ENCODE measurements at places on chromosomes 3 and 15.

DNA sequence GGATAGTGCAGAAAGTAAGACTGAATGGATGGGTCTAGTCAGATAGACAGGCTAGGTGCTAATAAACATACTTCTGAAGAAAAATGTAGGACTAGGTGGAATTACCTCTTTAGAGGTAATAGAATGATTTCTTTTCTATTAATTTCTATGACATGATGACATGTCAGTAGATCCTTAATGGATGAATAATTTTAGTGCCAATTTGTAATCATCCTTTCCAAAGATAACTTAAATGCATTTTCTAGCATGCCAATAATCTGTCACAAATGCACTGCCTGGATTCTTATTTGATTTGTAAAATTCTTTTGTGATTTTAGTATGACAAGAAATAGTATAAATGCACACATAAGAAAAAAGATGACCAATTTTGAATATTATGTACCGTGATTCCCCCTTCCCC lies 356.7 kb downstream of the NAALADL2 start:
- no peak for DNase-seq

- no peak for DNase-seq
Measured at GRCh38 chr15:48928877-48929538, 34.7 kb downstream of the SHC4 start.

- DNase-seq: no peak
Measured at GRCh38 chr3:176948151-176948550, 249.1 kb downstream of the TBL1XR1 start.

DNA sequence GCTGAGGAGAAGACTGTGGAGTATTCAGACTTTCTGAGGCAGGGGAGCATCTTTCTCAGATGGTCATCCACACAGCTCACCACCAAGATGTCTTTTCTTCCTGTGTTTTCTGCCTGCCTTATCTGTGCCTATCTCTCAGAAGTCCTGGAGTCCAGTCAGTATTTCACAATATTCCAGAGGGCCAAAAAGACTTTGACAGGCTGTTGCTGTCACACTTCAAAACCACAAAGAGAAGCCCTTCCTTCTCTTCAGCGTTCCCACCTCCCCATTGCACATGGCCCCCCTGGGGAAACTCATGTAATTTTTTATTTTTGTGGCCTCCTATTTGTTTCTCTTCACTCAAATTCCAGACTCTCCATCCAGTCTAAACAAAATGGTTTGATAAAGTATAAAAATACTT lies 585.2 kb downstream of the EPHA3 start:
- no peak for DNase-seq

DNA sequence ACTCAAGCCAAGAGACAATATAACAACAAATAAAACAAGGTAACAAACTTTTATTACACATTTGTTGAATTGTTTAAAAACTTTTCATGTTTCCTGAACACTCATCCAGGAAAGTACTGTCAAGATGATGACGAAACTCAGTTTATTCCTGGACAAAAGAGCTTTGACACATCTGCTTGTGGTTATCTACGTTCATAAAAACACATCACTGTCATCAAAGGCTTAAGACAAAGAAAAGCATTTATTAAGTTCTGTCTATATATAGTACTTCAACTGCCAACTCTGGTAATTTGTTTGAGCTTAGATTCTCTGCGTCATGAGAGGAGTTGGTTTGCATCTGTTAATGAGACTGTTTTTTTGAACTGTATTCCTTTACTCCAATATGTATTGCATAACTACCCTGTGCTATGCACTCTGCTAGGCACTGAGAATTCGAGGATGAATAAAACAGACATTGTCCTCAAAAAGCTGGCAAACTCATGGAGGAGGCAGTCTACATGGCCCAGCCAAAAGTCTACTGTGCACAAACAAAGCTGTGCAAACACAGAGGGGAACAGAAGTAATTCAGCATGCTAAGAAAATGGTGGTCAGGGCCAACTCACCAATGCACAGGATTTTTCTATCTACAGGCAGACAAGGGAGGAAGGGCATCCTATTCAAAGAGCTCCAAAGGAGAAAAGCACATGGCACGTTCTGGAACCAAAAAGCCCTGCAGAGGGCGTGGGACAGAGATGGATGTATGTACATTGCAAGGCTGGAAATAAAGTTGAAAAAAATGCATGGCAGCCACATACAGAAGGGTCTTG lies 21.5 kb downstream of the PLD1 start:
- no peak for DNase-seq

- no peak for DNase-seq
Measured at GRCh38 chr3:104673981-104674380, 692.7 kb upstream of the ALCAM start.

DNA sequence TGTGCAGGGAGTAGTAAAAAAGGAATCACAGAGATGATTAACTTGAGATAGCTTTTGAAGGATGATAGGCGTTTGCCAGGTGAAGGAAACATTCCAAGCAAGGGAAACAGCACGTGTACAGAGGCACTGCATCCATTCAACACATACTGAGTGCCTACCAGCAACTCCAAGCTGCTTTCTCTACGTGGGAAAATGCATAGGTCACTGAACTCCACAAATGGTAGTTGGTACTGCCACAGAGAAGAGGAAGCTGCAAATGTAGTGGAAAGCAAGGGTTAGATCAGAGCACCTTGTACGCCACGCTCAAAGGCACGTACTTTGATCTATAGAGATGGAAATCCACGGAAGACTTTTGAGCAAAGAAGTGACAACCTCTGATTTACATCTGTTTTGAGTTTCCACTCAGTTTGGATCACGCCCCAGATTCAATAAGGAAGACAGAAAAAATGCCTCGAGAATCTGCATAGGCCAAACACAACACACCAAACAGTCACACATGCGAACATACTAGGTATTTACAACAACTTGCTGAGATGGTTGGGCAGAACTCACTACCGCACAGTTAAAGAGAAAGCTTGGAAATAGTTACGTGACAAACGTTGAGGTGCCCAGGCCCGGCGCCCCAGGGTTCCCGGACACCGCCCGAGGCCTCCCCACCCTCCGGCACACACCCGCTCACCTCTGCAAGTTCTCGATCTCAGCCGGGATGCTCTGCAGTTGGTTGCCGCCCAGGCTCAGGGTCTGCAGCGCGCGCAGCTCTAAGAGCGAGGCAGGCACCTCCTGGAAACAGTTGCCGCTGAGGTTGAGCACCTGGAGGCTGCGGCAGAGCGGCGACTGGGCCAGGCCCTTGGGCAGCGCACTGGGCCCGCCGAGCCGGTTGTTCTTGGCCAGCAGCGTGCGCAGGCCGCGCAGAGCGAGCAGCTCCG lies 826 bp downstream of the LRRC58 start:
- DNase-seq: no peak

DNA sequence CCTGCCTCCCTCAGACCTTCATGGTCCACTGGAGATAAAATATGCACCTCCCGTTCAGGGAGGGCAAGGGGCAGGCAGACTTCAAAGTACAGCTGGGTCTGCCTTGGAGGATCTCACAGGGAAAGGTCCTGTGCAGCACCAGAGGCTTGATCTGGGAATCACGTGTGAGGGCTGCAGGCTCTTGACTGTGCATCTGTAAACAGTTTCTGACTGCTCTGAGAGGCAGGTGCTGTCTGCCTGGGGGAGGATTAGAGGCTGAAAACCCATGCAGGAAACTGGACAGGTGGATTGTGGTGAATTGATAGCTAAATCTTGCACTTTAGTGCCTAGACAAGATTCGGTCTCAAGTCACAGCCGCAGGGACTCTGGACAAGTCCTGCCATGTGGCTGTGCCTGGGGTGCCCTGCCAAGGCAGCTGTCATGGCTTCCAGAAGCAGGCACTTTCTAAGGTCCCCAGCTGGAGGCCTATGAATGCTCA lies 239.3 kb downstream of the EPHB1 start:
- no peak for DNase-seq

DNA sequence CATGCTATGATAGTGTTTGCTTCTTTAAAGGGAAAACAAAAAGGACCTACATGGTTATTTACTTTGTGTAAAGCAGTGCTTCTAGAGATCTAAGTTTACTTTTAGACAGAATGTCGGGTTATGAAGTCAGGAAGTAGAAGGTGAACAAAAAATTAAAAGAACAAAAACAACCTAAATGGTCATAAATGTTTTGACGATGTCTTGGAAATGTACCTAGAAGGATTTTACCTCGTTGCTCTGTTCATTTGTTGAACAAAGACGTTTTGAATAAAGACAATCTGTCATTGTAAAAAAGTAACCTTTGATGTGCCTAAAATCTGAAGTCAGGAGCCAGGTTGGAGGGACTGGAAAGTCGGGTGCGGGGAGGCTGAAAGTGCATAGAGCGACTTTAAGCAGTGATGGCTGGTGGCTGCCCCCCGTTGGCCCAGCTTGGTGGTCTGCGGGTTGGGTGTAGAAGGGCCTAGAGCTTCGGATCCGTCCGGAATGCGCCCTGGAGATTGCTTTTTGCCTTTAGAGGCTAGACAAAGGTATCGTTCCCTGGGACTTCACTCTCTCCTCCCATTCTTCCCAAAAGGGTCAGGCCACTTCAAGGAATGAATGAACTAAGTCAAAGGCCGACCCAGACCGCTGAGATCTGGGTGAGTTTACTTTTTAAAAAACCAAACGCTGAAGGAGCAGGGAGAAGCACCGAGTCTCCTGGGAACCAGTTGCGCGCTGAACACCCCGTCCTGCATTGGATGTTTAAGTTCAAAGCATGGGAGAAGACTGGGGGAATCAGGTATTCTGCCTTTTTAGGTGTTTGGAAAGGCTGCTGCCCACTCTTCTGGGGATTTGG lies 2.1 kb downstream of the SOX14 start:
- no peak for DNase-seq

GRCh38 chr15:73352082-73352481 lies 16.7 kb downstream of the HCN4 start:
- DNase-seq: no peak

GRCh38 chr3:179036226-179036625 lies 35.4 kb downstream of the ZMAT3 start:
- DNase-seq: no peak

Measured in keratinocyte (primary cell).